ENCODE measurements at places on chromosomes 12 and 14.
A peak's percentile ranks its signal among the peaks of the same experiment; 100 is the strongest.

- no peak for DNase-seq
Measured at GRCh38 chr12:115749071-115749841, 528.2 kb downstream of the MED13L start.

- DNase-seq = no peak
Measured at GRCh38 chr12:83102499-83102898, 415.8 kb downstream of the TMTC2 start.

DNA sequence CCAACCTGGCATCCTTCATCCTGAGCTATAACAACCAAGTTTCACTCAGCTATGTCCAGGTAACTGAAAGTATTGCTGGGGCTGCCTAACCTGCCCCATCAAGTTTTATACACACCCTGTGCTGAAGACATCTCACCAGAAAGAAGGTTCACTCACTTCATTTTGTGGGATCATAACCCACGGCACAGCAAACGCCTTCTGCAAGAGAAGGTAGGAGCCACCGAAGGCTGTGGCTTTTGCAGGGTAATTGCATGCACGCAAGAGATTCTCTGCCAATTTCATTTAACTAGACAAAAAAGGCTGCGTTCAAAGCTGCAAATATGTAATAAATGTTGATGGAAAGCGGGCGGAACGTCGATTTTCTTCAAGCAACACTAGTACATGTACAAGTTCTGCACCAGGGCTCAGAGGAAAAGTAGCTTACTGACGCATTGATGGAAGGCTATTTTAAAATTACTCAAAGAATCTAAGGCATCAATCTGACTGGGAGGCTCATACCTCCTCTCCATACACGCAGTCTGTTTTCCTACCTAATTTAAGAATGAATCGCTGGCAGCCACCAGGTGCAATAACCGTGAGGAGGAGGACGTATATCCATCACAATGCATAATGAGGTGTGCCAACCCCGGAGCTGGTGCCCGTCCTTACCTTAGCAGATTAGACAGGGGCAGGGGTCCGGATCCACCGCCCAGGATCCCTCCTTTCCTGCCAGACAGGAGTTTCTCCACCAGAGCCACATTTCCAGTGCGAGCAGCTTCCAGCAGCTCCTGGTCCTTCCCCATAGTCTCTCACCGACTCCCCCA, 1.1 kb downstream of the ANKS1B start:
- DNase-seq = no peak

DNA sequence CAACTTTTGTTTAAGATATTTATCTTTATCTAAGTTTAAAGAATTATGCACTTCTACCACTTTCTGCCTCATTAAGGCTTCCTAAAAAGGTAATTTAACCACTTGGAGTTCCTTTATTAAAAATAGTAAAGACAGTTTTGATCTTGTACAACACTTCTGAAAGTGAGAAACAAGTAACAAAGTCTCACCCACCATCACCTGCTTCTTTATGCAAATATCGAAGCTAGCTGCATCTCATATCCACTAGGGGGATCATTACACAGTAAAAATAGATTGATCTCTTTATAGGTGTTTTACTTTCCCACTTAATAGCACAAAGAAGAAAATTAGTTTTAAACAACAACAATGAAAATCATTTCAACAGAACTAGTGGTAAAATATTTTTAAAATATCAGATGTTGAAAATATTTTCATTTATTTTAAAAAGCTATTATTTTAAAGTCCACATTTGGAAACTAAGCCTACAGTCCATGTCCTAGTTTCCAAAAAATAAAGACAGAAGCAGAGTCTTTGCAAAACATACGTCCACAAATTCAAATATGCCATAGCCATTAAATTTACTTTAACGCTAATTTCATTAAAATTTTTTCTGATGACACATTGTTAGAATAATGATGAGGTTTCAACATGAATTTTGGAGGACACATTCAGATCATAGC, 160.0 kb upstream of the SOX5 start:
- no peak for DNase-seq

DNA sequence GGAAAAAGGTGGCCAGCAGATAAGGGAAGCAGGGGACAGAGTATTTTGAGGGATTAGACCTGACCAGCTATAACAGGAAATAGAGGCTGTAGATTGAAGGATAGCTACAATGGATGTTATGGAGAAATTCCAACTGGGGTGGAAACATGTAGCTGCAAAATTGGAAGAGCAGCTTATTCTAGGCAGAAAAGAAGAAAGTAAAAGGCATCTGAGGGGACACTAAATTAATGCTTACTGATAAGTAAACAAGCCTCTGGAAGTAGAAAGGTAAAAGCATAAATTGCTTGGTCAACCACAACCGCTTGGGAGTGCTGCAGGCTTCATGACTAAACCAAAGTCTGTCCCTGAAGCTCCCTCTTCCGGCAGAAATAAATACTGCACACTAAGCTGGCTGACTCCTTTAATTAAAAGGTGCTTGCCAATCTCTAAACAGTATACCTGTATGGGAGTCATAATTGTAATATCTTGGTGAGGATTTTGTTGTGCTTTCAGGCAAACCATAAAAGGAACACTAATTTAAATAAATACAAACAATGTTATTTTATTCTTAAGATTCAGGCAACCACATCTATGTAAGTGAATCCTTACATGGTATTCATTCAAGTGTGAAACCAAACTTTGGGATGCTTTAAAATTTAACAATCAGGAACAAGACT, 7.7 kb downstream of the UBC start:
- DNase-seq = peak; percentile 73

GRCh38 chr12:27535318-27535717, 11.3 kb downstream of the PPFIBP1 start:
- no peak for DNase-seq

- DNase-seq = no peak
Measured at GRCh38 chr14:105879503-105879866, 353.1 kb downstream of the TMEM121 start.

- DNase-seq = no peak
Measured at GRCh38 chr12:3205742-3206519, 128.8 kb downstream of the TSPAN9 start.

- DNase-seq = no peak
Measured at GRCh38 chr12:18750085-18750484, 12.2 kb downstream of the CAPZA3 start.

DNA sequence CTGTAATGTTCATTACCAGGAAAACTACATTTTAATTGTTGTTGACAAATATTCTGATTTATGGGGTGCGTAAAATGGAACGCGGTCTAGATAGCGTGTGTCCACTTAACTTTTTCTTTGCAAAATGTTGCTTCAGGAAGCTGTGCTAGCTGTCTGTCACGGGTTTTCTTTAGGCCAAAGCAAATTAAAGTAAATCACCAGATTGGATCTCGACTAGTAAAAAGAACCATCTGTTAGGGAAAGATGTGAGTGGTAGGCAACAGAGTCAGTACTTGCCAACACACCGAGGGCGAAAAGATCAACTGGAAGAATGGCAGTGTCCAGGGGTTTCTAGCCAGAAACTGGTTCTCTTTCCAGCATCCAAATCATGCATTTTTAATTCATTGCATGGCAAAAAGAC, 404.9 kb upstream of the TMPO start:
- no peak for DNase-seq

DNA sequence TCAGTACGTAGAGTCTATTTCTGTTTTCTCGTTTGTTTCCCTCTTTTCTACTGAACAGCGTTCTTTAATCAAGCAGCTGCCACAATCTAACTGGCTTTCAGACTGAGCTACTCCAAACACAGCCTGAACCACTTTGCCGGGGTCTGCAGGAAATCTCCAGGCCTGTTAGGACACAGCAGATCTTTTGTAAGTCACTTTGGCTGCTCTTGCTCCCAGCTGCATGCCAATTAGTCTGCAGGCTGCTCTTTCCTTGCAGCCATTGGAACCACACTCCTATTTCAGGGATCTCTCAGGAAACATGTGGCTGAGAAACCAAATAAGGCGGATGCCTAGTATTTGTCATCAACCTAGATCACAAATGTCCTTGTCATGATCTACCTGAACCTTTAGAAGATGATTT, 73.6 kb downstream of the TMTC1 start:
- no peak for DNase-seq

GRCh38 chr14:52391881-52392615, 77.9 kb downstream of the PTGER2 start:
- DNase-seq = no peak

DNA sequence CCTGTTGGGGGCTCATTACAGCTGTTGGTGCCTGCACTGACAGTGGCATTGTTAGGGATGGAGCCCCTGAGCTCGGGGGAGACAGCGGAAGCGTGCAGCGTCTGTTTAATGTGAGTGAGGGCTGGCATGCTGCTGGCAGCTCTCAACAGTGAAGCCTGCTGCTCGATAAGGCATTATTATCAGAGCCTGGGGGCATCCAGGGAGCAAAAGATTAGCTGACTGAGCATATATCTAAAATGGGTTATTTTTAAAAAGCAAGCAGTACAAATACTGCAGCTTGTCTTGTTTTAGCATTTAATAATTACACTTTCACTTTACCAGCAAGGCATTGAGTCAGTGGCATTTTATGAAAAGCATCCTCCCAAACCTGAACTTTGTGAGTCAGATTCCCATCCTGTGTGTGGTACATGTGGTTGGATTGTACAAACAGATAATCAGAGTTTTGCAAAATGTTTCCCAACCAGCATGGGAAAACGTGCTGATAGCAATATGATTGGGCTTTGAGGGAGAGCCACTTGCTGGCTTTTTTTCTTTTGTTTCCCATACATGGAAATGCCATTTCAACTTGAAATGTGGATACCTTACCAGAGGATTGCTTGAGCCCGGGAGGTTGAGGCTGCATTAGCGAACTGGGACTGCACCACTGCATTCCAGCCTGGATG, 150.8 kb downstream of the PRKCH start:
- no peak for DNase-seq

DNA sequence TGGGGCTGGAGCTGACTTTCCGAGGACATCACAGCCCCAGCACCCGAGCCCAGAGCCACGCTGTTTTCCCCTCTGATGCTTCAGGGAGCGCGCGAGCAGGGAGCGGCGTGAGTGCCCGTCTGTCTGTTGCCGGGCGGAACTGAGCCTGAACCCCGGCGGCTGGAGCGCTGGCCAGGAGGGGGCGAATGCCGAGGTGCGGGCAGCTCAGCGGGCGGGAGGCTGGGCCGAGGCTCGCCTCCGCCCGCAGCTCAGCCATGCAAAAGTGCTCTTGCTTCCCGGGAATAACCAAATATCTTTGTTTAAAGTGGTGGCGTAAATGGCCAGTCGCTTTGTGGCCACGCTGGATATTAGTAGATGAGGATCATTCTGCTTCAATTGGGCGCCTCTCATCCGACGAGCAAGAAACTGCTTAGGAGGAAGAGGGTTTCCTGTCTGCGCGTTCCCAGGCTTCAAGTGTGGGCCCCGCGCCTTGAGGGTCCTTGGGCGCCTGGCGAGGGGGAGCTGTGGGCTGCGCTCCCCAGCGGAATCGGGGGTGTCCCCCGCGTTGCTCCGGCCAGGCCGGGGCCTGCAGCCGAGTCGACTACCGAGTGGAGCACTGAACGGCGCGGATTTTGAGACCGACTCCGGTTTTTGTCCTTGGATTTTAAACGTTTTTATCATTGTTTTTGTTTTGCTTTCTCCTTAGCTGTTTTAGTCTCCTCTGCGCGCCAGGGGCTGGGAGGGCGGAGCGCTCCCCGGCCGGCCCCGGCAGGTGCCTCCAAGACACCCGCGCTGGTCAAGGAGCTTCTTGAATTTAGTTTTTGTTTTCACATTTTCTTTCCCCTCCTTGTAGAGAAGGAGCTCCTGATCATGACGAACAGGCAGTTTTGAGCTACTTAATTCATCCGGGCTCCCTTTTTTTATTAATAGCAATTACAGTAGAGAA, 831 bp upstream of the NKX2-1 start:
- DNase-seq = no peak

DNA sequence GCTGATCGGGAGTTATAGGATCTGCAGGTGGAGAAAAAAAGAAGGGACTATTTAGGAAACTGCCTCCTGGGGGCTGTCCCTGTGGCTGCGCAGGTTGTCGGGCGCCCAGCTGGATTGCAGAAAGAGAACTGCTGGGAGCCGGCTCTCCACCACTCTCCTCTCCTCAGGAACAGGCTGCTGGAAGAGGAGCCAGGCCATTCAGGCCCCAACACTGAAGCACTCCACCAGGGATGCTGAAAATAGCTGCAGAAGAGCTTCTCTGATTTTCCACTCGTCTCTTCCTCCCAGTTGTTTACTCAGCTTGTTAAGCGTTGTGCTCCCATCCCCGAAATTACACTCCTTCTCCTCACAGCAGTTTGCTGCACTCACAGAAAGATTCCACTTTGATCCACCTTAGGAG, 347.3 kb downstream of the GLT1D1 start:
- no peak for DNase-seq

GRCh38 chr12:68162374-68162773, 2.8 kb upstream of the IFNG start:
- no peak for DNase-seq

DNA sequence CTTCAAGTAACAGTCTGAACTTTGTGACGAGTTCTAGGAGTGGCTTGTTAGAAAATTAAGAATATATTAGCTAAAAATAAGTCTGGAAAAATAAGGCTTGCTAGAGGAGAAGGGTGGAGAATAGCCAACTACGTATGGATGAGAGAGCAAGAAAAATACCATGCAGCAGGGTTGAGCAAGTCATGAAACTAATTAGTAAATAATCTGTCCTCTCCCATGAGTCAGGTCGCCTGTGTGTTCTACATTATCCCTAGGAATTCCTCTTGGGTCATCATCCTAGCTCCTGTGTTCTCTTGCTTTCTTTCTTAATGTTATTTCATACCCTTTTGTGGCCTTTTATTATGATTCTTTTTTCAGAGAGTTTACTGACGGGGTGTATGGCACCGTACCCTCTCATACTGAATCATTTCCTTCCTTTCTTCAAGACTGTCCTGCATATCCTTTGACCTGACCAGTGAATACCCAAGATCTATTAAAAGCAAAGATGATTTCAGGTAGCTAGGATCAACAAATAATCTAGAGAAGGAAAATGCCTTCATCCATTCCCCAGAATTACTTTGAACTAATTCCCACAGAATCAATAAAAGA, 177.2 kb upstream of the NPAS3 start:
- no peak for DNase-seq

DNA sequence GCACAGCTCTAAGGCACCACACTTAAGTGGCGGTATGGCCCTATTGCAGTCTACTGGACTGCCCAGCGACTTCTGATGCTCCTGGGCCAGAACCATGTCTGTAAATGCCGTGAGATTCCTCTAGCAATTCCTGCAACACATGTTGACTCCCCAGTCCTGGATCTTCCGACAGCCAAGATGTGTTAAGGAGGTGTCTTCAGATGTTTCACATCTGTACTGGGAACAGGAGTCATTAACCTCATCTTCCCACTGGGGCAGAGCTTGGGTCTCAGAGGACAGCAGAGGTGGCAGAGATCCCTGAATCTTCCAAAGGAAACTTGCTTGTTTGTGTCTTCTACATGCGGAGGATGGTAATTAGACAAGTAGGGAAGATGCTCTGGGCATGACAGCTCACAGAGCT, 8.2 kb downstream of the TMEM120B start:
- no peak for DNase-seq

- DNase-seq = no peak
Measured at GRCh38 chr14:22878271-22879246, 4.5 kb upstream of the REM2 start.

GRCh38 chr12:10136637-10137205, 6.7 kb upstream of the CLEC7A start:
- DNase-seq = no peak

- no peak for DNase-seq
Measured at GRCh38 chr14:34175574-34175973, 224.7 kb upstream of the EGLN3 start.

Data from stimulated activated CD4-positive, alpha-beta T cell treated with anti-CD3 and anti-CD28 coated beads, Interleukin-1b, Interleukin-23, amount 100 ng/mL, for 1 hour (primary cell).